ENCODE measurements at places on chromosomes 12 and 14.
A peak's percentile ranks its signal among the peaks of the same experiment; 100 is the strongest.

DNA sequence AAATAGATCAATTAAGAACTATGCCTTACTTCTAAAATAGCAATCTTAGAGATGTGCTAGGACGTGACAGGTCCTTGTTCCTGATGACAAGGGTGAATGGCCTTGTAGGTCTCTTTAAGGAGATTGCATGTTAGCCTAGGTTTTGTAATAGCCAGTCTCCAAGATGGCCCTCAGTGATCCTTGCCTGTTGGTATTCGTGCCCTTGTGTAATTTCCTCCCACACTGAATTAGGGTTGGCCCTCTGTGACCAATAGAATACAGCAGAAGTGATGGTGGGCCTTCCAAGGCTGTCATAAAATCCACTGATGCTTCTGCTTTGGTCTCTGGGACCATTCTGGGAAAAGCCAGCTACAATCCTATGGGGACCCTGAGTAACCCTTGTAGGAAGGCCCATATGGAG lies 38.2 kb upstream of the SNX6 start:
- no peak for DNase-seq

- DNase-seq, result no peak
Measured at GRCh38 chr14:38238878-38239277, 17.0 kb downstream of the CLEC14A start.

DNA sequence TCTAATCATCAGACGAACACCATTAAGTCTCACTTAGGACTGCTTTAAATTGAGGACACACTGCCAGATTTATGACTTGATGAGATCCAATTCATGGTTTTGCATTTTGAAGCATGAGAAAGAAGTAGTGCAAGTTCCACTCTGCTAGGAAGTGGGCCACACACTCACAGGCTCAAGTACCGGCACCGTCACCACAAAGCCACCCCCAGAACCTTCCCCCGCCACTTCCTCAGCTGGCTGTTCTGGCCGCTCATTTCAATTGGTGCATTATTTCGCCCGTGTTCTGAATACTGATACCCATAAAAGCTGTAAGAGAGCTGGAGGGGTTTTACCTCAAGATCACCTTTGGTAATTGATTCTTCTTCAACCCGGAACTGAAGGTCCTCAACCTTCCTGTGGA lies 70.1 kb downstream of the CLIP1 start:
- DNase-seq, result no peak

DNA sequence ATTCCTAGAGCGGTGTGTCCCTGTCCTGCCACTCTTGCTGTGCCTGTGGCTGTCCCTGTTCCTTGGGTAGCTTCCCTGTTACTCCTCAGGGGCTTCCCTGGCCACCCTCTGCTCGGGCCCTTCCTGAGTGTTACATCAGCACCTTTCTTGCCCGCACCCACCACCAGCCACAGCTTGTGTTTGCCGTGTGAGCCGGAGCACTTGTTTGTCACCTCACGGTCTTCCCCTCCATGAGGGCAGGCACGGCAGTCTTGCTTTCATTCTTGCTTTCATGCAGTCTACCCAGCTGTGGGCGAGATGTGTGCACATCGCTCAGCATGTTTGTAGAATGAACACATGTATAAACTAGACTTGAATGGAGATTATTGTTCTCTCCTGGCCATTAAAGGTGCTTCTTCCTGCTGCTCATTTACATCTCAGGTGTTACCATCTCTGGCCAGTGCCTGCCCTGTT lies 42.0 kb downstream of the TRAF3 start:
- peak; percentile 26 for DNase-seq

DNA sequence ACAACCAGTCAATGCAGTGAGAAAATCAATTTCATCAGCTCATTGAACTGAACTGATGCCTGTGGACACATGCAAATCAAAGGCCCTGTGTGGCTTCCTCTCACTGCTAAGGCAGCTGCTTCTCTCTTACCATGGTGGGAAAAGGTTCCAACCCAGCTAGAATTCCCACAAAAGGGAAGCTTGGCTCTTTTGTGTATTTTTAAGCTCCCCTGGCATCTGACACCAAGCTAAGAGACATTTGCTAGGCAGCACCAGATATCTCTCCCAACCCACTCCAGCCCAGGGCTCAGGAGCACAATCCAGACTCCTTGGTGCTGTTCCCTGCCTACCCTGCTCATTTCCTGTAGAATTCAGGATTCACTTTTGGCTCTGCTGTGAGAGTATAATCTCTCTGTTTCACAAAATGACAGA lies 129.6 kb downstream of the GXYLT1 start:
- DNase-seq, result no peak

- DNase-seq, result no peak
Measured at GRCh38 chr14:23816371-23816770, 137.2 kb upstream of the DHRS4 start.

DNA sequence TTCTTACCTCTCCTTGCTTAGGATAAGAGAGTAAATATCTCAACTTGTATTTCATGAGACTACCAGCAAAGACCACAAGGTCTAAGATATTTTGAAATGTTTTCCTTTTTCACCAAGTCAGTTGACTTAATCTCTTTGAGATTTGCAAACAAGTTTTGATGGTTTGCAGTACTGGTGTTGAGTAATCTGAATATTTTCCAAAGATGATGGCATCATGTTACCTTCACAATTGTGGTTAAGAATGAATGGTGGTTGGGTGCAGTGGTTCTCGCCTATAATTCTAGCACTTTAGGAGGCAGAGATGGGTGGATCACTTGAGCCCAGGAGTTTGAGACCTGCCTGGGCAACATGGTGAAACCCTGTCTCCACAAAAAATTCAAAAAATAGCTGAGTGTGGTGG lies 225.7 kb downstream of the TMTC2 start:
- DNase-seq, result no peak

DNA sequence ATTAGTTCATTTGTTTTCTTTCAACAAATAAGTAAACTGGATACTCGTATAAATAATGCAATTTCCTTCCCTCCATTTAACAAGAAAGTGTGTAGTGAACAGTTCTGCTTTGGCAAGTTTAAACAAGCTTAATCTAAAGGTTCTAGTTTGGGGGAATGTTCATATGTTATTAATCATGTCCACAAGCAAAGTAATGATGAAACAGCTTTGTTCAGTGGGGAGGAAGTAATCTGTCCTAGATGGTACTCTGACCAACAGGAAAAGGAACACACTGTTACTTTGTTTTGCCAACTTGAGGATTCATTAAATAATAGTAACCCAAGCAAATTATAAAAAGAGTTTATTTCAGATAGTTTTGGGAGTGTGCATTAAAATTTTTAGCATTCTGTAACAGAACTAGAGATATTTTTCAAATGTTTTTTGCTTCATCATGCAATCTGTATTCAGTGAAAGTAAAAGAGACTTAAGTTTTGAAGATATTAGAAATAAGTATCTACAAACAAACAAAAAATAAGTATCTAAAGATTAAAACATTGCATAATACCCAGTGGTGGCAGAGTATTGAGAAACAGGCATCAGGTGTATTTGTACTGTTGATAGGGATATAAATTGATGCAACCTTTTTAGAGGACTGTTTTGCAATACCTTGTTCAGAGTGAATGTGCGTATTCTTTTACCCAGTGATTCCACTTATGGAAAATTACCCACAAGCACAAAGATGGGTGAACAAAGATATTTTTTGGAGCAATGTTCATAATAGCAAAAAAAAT lies 61.1 kb downstream of the RAB35 start:
- DNase-seq, result no peak

GRCh38 chr12:49684310-49684854 lies 22.8 kb downstream of the FMNL3 start:
- DNase-seq, result no peak

Data from stimulated activated CD4-positive, alpha-beta T cell treated with anti-CD3 and anti-CD28 coated beads, TNF-alpha, amount 100 ng/mL, for 4 hours (primary cell).